ENCODE measurements at places on chromosomes 1 and 21.

DNA sequence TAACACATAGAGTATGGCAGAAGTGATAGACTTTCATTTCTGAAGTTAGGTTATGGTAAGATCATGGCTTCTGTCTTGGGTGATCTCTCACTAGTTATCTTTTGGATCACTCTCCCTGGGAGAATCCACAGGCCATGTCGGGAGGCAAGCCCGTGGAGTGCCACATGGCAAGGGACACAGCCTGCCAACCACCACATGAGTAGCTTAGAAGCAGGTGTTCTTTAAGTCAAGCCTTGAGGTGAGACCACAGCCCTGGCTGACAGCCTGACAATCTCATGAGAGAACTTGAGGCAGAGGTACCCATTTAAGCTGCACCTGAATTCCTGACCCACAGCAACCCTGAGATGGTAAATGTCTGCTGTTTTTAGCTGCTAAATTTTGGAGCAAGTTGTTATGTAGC is 130.4 kb downstream of the KCNN3 start:
- no peak for DNase-seq

- no peak for DNase-seq
These were observed 45.0 kb upstream of the C1orf53 start for GRCh38 chr1:197857477-197857876.

- DNase-seq, result no peak
These were observed 879.1 kb upstream of the NEGR1 start for GRCh38 chr1:73161418-73161817.

- no peak for DNase-seq
These were observed 53.1 kb downstream of the SH3GLB1 start for GRCh38 chr1:86757272-86757984.

DNA sequence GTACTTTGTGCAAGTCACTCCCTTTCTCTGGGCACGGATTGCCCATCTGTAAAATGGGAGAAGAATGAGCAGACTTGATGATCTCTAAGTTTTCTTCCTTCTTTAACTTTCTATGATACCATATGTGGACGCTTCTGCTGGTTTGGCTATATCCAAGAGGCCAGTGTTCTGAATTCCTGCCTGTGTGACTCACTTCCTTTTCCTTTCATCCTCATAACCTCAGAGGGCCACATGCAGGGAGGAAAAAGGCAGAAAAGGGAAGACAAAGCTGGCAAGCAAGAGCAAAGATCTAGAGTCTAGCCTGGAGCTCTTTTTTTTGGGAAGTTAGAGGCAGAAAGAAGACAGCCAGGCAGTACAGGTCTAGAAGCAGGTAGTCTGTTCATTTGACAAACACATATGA is 151.2 kb downstream of the OMA1 start:
- no peak for DNase-seq

DNA sequence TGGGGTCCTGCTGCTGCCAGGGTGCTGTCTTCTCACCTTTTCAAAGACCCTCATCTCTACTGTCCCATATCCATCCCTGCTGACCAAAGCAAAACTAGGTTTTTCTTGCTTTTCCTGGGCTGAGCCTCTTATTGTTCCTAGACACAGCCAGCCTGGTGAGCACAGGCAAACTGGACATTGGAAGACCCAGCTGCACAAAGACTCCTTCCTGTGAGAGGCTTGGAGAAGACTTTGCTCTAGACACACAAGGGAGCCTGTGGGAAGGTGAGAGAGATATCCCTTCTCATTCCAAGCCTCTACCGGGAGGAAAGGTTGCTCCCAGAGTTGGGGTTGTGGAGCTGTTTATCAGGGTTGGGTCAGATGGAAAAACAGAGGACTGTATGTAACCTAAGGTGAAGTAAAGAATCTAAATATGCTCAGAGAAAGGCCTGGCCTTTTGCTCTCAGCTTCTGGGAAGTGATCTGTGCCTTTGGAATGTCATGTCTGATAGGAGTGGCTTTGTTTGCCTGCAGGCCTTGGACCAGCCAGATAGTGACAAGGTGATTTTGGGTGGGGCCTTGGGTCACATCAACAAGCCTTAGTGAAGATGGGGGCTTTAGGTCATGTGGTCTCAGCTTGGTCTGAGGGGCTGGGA is 87.6 kb upstream of the RUNX1 start:
- no peak for DNase-seq

- DNase-seq, result no peak
These were observed 114.4 kb upstream of the TNR start for GRCh38 chr1:175857756-175858155.

- DNase-seq, result no peak
These were observed 96.4 kb upstream of the RGS4 start for GRCh38 chr1:162972773-162973172.
